ENCODE measurements at places on chromosomes 6 and 20.

DNA sequence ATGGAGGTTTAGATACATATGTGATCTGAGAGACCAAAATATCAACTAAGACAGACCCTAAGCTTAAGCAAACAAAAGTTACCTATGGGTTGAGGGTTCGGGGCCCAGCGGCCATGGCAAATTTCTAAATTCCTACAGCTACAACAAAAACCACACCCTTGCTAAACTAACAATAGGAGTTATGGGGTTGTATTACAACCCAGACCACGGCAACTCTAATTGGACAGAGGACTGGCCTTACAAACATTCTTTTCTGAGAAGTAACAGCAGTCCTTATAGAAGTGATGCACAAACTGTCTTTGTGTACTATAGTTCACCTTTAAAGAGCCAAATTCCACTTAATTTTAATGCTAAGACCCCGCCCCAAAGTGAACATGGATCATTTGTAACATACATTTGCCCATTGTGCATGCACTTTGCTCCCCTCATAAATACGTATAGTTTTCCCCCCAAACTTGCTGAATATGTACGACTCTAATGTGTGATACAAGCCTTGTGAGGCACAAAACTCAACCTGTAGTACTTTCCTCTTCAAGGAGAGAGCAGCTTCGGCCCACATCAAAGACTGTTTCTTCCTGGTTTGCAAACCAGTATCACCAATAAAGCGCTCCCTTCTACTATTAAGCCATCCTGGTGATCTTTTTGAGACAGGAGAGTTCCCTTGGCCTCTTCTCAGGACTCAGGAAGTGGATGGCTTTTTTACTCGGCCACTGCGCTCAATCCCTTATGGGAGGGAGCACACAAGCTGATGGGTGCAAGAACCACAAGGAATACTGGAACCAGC, 25.6 kb upstream of the MBOAT1 start:
- DNase-seq, result no peak

DNA sequence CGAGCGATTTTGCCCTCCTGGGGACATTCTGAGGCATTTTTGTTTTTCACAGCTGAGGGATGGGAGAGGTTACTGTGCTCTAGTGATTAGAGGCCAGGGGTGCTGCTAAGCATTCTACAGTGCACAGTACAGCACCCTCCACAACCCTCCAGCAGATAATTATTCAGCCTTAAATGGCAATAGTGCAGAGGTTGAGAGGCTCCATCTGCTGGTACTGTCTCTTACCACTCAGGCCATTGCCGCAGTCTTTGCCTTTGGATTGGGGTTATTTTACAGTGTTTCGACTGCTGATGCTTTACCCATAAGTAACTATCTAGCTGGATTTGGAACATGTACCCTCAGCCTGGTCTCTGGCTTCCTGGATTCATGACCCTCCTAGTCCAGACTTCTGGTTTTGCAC, 705.3 kb downstream of the KIF16B start:
- no peak for DNase-seq

DNA sequence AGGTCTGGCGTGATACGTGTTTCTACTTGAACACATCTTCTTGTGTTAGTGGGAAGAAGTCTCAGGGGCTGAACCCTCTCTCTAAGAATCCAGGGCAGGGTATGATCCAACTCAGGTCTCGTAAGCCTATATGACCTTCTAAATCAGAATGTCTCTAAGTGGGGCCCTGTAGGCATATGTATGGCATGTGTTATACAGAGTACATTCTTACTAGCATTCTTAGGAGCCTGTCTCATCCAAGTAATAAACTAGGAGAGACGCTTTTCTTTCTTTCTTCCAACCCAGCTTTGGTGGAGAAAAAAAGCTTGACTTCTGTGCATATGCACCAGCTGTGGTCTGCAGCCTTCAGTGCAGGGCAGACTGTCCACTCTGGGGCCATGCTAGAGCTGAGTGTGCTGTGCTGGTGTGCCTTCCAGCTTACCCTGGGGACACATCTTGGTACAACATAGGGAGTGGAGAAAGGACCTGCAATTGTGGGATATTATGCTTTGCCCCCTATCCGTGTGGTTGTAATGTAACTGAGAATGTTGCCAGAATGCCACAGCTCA, 47.3 kb downstream of the L3MBTL3 start:
- no peak for DNase-seq

DNA sequence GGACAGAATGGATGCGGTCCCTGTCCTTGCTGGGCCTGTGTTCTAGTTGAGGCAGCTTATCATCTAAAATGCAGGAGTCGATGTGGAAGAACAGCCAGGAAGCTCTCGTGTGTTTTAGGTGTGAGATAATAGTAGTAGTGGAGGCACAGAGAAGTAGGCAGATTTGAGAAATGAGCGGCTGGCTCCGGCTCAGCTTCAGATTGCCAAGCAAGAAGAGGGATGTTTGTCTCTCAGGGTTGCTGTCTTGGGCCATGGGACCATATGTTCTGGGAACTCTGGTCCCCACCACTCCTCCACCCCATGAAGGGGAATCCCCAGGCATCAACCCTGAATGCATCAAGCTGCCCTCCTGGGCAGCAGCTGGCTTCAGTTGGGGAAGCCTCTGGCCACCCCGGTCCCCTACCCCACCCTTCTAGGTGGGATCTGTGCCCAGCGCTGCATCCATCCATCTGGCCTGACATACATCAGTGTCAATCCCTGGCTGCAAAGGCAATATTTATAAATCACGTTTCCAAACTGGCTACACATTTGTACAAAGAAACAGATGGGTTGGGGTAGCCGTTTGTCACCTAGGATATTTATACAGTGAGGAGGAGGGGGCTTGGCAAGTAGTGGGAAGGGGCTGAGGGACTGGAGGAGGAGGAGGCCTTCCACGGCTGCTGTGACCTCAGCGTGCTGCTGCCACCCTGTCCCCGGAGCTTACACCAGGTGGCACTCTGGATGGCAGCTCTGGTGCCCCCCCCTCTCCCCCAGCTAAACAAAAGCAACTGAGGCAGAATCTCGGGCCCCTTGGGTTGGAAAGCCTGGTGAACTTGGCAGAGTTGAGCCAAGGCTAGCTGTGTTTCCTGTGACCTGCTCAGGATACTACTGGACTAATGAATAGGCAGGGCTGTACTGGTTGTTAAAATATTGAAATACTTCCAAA, 64.4 kb downstream of the CD40 start:
- DNase-seq, result peak; percentile 82

GRCh38 chr6:43946641-43947363, 176.8 kb downstream of the VEGFA start:
- DNase-seq, result no peak

DNA sequence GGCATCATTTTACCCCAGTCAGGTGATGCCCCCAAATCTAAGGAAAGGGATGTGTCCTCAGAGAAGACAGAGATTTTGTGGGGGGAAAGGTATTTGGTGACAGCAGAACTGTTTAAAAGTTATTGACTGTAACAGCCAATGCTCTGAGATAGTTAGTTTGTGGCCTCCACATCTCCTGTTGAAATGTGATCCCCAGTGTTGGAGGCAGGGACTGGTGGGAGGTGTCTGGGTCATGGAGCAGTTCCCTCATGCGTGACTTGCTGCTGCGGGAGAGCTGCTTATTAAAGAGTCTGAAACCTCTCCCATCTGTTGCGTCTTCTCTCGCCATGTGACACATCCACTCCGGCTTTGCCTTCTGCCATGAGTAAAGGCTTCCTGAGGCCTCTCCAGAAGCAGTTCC, 282.8 kb upstream of the FOXQ1 start:
- DNase-seq, result no peak

GRCh38 chr6:52364480-52365166, 2.7 kb downstream of the PAQR8 start:
- DNase-seq, result peak; percentile 89

GRCh38 chr20:38842026-38842425, 36.5 kb downstream of the PPP1R16B start:
- DNase-seq, result no peak

GRCh38 chr6:42618686-42619085, 54.9 kb downstream of the UBR2 start:
- no peak for DNase-seq

DNA sequence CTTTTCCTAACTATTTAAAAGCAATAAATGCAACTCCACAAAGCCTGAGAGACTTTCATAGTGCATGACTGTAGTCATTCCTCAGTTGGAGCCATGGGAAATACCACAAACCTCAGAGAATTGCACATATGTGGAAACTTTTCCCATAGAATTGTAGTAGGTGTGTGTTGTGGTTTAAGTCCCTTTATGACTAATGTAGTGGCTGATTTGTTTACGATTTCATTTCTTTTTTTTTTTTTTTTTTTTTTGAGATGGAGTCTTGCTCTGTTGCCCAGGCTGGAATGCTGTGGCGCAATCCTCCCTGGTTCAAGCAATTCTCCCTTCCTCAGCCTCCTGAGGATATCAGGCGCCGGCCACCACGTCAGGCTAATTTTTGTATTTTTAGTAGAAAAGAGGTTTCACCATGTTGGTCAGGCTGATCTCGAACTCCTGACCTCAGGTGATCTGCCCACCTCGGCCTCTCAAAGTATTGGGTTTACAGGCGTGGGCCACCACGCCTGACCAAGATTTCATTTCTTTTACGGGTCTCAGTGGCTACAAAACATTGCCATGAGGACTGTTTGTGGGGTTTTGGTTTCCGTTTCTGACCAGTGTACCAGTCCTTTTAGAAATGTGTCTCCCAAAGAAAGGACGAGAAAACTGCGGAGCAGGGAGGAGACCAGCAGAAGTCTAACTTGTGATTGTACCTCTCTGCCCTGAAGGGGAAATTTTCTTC, 212.1 kb upstream of the MARCKS start:
- DNase-seq, result no peak

GRCh38 chr6:25363427-25363826, 84.3 kb downstream of the CARMIL1 start:
- DNase-seq, result no peak

GRCh38 chr6:25991785-25992412, 29.3 kb downstream of the TRIM38 start:
- DNase-seq, result peak; percentile 48

GRCh38 chr20:59149678-59150504, 13.7 kb upstream of the ZNF831 start:
- no peak for DNase-seq

DNA sequence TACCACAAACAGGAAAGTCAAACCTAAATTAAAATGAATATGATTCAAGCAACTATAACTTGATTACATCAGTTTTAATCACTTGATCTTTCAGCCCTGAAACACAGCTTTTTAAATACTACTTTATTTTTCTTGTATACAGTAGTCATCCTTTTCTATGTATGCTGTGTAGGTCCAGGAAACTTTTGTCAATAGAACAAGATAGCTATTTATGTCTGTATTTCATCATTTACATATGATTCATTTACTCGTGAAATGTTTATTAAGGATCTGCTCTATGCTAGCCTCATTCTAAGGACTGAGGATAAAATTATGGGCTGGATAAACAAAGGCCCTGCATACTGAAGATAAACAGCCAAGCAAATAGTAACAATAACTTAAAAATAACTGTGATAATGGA, 930.2 kb downstream of the TFAP2A start:
- no peak for DNase-seq

DNA sequence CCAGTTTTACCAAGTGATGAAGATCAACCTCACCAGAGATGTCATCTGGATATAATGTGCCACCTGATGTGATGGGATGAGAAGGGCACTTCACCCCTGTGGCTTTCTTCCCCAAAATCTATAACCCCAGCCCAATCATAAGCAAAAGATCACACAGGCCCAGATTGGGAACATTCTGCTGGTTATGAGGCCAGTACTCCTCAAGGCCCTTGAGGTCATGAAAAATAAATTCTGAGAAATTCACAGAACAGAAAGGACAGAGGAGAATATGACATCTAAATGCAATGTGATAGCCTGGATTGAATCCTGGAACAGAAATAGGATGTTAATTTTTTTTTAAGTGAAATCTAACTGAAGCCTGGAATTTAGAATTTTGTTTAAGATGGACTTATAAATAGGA, 243.5 kb downstream of the CBLN4 start:
- DNase-seq, result no peak

DNA sequence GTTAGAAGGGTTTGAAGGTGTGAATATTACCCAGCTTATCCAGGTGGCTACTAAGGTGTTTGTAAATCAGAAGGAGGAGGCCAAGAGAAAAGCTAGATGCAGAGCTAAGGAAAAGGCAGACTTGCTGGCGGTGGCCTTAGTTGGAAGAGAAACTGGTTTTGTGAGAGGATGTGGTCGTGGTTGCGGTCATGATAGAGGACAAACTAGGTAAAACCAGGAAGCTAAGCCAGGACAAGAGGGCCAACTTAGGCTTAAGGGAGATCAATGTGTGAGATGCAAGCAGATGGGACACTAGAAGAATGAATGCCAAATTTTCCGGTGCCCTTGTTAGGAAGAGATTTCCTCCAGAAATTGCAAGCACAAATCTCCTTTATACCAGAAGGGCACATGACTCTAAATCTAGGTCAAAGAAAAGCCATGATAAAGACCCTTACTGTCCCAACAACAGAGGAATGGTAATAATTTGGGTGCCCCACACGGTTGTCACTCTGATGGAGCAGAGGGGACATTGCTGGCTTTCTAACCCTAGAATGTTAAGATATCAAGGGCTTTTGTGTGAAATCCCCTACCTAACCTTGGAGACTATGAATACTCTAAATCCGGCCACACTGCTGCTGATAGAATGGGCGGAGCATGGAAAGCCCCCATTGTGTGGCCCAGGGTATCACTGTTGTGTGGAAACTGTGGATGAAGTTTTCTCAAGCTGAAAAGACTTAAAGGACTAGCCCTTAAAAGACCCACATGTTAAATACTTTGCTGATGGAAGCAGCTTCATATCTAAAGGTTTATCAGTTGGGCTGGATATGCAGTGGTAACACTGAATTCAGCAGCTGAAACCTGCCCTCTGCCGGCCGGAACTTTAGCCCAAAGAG, 7.8 kb downstream of the IL22RA2 start:
- DNase-seq, result no peak

DNA sequence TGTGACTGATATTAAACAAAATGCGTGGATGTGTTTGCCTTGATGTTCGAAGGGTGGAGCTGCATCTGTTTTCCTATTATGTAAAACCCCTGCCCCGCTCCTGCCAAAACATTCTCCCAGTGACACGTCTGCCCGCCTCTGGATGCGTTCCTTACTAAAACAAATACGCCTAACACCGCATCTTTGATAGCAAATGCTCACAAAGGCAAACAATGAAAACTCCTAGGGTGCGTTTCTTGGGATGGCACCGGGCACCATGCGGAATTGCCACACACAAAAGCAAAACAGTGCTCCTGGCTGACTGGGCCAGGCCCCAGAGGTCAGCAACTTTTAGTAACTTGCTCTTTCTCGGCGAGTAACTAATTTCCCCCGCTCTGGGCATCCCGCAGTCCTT, 9.0 kb upstream of the FOXC1 start:
- no peak for DNase-seq

DNA sequence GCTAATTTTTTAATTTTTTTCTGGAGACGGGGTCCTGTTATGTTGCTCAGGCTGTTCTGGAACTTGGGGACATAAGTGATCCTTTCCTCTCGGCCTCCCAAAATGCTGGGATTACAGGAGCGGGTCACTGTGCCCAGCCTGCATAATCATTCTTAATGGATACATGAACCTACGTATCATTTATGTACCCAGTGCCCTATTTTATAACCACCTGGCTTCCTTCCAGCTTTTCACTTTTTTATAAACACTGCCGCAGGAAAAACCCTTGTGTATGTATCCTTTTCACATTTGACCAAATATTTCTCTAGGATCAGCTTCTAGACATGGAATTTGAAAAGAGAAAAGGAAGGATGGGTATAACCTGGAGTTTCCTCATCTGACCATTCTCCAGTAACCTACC, 85.6 kb upstream of the RIN2 start:
- no peak for DNase-seq
